ENCODE measurements at places on chromosomes 2 and 18.

GRCh38 chr18:74316257-74317170 is 875 bp downstream of the C18orf63 start:
- peak; percentile 80 for DNase-seq

GRCh38 chr2:111244864-111245263 is 124.2 kb downstream of the BCL2L11 start:
- DNase-seq: no peak

DNA sequence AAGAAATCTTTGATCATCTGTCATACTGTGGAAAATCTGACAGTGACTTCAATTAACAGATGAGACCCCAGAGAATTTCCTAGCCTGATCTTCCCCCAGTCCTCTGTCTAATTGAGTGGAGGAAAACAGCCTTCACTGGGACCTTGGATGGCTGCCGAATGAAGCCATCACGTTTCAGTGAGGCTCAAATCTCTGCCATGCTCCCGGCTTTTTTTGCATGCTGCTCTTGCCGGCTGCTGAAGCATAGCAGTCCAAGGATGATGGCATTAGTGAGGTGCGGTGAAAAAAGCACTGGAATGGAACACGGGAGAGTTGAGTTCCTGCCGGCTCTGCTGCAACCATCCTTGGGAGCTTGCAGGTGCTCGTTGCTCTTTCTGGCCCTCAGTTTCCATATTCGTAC is 430.5 kb downstream of the SLC4A3 start:
- no peak for DNase-seq

DNA sequence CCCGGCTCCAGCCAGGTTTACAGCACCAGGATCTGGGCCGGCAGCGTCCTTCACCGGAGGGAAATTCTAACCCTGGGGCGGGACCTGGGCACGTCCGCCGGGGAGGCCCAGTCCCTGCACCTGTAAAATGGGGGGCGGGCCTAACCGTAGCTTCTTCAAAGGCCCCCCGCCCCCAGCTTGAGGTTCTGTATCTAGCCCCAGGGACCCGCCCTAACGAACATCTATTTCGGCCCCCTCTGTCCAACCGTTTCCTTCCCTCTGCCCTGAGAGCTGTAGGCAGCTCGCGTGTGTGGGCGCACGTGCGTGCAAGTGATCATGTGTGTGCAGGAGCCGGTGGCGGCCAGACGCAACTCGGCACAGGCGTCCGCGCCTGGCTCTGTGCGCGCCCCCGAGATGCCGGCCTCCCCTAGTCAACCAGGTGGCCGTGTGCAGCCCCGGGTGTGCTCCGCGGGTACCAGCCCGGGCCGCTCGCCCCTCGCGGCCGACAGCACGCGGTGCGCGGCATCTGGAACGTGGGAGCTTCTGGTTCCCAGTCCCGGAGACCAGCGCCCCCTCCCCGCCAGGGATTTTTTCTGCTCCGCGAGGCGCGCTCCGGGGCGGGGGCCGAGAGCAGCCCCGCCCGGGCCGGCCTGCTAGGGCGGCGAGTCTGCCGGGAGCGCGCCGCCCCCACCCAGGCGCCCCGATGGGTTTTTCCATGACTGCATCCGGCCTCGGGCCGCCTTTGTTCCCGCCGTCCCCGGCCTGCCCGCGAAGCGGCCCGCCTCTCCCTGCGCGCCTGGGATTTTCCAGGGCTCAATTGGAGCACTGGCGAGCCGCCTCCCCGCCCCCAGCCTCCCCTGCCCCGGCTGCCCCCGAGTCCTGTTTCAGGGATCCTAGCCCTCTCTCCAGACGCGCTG is 21.2 kb downstream of the TEX44 start:
- DNase-seq: peak; percentile 77

DNA sequence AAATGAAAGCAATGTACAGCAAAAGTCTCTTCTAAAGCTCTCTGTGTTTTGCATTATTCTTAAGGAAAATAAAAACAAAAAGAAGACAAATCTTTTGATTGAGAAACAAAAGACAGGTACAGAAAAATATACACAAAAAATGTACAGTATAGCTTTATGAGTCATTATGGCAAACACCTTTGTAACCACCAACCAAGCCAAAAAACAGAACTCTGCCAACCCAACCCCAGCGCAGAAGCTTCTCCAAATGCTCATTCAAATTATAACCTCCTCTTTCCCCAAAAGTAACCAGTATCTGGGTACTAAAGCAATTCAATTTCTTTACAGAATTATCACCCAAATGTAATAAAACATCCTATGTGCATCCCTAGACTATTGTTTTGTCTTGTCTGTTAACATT is 255.9 kb upstream of the STON1 start:
- no peak for DNase-seq

GRCh38 chr2:66573416-66573815 is 138.5 kb downstream of the MEIS1 start:
- DNase-seq: no peak

GRCh38 chr2:200348897-200349563 is 42.5 kb downstream of the SPATS2L start:
- DNase-seq: no peak

DNA sequence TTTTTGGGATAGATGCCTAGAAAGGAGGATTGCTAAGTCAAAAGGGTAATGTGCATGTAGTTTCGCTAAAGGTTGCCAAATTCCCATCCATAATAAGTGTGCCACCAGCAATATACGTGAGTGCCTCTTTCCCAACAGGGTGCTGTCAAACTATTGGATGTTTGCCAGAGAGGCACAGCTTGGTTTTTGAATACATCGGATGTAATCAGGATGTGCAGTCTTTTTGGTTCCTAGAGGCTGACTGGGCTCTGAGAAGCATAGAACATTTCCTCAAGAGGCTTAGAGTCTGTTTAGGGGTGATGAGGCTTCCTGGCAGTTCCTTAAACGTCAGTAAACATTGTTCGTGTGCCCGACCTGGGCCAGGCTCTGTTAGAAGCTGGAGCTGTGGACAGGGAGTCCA is 28.0 kb downstream of the AGAP1 start:
- peak; percentile 24 for DNase-seq

- DNase-seq: no peak
Measured at GRCh38 chr2:104866883-104867812, 13.2 kb downstream of the POU3F3 start.

GRCh38 chr2:182186132-182186735 is 200.6 kb downstream of the PPP1R1C start:
- peak; percentile 57 for DNase-seq

DNA sequence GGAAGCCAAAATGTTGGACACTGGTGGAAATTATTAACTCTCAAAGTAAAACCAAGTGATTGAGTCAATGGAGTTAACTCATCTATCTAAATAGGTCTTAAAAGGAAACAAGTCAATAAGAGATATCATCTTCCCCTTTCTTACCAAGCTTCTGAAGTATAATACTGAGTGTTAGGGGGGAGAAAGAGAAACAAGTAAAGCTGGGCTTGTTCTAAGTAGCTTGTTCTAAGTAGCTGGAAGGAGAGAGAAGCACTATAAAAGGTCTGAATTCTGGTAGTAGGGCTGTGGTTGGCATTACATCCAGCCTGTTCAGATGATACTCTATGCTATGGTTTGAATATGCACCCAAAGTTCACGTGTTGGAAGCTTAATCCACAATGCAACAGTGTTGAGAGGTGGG is 26.8 kb downstream of the YES1 start:
- no peak for DNase-seq

- no peak for DNase-seq
Measured at GRCh38 chr18:5415031-5415430, 119.5 kb upstream of the ZBTB14 start.

GRCh38 chr2:188016917-188017316 is 274.8 kb upstream of the GULP1 start:
- DNase-seq: no peak

DNA sequence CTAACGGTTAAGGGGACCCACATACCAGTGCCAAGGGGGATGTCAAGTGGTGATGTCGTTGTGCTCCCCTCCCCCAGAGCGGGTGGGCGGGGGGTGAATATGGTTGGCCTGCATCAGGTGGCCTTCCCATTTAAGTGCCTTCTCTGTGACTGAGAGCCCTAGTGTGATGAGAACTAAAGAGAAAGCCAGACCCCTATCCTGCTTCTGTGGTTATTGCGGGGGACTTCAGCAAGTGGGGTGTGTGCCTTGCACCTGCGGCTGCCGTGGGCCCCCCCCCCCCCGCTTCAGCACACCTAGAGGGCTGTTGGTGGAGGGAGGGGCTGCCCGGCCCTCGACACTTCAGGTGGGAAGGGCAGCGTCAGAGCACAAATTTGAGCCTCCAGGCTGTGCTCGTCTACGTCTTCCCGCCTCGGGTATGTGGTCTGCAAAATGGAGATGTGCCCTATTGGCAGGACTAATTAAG is 6.1 kb downstream of the CTDSP1 start:
- no peak for DNase-seq

- DNase-seq: no peak
Measured at GRCh38 chr2:190794790-190795189, 85.8 kb upstream of the GLS start.

GRCh38 chr2:74017223-74017622 is 32.5 kb downstream of the TET3 start:
- no peak for DNase-seq

- no peak for DNase-seq
Measured at GRCh38 chr2:25174192-25174861, 5.9 kb upstream of the POMC start.

DNA sequence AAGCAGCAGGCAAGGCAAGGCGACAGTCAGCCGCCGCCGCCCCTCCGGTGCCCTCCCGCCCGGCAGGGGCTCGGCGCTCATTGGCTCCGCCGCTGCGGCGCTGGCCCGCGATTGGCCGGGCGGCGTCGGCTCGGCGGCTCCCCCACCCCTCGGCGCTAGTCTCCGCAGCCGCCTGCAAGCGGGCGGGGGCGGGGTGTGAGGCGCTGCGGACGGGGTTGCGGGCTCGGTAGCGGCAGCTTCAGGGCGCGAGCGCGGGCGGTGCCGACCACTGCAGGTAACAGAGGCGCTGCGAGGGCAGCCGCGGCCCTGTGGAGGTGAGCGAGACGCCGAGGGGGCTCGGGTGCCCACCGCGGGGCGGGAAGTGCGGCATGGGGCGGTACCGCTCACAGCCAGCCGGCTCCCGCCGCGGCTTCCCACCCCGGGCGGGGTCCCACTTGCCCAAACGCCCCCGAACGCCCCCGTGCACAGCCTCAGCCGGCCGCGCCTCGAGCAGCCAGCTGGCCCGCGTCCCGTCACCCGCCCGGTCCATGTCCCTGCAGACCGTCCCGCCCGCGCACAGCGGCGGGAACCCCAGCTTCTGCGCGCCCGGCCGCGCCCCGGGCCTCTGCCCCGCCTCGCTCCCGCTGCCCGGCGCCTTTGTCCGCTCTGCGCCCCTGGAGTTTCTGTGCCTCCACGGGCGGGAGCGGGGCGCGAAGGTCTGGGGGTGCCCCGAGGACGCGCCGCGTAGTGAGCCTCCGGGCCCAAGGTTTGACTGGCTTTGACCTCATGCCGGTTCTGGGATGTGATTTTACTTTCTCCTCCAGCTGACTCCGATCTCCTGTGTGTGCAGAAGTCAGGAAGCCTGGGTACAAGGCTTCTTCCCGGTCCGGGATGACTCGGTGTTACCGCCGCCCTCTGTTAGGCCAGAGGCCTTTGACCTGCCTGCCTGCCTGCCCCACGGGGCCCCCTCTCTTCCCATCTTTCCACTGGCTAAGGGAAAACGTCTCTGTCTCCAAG is at the start of gene SANBR:
Gene SANBR (plus strand): TSS at position 158 of the 996 bp plus-strand sequence. CDS start 4,480 bp downstream, outside the sequence.
- peak; percentile 78 for DNase-seq

- DNase-seq: peak; percentile 46
Measured at GRCh38 chr18:31741097-31741735, 19.5 kb downstream of the SLC25A52 start.

DNA sequence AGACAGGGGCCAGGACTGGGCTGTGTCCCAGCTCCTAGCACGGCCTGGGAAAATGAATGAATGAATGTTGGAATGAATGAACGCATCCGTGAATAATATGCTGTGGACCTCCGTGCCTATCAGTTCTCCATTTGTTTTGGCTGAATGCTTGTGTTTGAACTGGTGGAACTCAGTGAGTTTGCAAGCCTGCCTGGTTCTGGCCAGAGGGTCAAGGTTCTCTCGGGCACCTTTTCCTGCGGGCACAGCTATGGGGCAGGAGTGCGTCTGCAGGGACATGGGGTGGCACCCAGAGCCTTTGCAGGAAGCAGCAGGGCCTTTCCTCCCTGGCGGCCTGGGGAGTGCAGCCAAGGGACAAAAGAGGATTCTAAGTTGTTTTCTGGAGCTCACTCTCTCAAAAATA is 17.6 kb upstream of the PDIA6 start:
- no peak for DNase-seq

DNA sequence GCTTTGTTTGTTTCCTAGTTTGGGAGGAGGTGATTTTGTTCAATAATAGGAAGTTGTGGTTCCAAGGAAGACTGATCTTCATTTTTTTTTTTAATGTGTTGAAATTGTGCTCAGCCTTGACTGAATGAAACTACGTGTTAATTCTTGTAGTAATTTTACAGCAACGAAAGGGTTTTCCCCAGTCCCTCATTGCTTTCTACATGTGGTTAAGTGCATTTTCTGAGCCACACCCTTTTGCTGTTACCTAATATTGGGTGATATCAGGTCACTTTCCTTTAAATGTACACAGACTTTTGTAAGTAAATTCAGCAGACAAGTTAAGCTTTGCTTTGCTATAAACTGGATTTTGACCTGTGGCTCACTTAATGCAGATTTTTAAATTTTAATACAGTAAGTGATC is 73.6 kb downstream of the OTX1 start:
- no peak for DNase-seq

DNA sequence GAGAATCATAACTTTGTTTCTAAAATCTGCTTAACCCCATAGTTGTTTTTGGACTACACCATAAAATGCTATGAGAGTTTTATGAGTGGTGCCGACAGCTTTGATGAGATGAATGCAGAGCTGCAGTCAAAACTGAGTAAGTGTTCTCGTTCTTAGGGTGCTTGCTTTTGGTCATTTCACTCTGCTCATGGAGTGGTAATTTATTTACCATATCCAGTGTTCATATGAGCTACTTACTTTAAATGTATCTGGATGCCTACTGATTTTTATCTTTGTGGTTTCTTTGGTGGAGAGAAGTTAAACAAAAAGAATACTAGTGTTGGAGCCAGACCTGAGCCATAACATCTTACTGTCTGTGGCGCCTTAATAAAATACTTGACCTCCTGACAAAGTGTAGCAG is 16.4 kb downstream of the NDC80 start:
- DNase-seq: no peak

DNA sequence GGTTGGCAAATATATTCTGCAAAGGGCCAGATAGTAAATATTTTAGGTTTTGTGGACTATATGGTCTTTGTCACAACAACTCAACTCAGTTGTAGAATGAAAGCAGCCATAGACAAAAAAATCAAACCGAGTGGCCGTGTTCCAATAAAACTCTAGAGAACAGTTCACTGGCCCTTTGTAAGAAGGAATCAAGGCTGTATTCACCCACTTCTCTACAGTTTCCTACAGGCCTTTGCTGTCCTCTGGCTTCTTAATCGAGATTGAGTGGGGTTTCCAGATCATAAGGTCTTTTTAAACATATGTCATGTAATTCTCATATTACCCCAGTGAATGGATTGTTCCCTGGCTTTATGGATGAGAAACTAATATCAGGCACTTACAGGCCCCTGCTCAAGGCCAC is 448.9 kb upstream of the ETAA1 start:
- no peak for DNase-seq

DNA sequence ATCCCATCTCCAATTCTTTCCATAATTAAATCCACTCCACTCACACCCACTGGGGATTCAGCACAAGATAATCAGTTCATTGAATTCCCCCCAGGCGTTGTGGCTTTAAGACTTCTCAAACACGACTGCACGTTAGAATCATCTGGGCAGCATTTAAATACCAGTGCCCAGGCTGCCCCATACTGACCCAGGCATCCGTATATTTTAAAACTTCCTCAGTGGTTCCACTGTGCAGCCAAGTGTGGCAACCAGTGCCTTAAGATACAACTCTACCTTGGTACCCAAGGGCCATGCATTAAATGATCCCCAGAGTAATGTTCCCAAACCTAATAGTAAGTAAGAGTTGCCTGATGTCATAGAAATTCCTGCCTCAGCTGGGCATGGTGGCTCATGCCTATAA is 54.3 kb upstream of the BZW1 start:
- no peak for DNase-seq
